Activated CD4-positive, alpha-beta T cell treated with anti-CD3 and anti-CD28 coated beads, Interleukin-2, amount 10 ng/mL, durations not matched to agents 7 days and 5 days (primary cell): ENCODE measurements at places on chromosomes 2 and 18.

DNA sequence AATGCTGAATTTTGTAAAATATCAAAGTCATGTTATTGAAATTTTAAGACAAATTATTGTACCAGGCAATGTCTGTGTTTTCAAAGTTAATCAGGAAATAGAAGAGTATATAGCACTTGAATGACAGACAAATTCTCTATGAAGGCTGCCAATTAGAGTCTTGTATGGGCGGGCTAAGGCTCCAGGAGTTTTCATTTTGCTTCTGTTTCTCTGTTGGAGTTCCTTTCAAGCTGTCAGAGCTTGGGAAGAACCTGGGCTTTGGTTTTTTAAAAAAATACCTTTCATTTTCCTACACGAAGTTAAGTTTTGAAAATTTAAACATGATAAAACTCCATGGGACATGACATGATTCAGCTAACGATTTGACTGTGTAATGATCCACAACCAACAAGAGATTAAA, 339.0 kb upstream of the KCNH7 start:
- DNase-seq = no peak

GRCh38 chr18:3615374-3615985, 165.5 kb downstream of the TGIF1 start:
- no peak for DNase-seq

DNA sequence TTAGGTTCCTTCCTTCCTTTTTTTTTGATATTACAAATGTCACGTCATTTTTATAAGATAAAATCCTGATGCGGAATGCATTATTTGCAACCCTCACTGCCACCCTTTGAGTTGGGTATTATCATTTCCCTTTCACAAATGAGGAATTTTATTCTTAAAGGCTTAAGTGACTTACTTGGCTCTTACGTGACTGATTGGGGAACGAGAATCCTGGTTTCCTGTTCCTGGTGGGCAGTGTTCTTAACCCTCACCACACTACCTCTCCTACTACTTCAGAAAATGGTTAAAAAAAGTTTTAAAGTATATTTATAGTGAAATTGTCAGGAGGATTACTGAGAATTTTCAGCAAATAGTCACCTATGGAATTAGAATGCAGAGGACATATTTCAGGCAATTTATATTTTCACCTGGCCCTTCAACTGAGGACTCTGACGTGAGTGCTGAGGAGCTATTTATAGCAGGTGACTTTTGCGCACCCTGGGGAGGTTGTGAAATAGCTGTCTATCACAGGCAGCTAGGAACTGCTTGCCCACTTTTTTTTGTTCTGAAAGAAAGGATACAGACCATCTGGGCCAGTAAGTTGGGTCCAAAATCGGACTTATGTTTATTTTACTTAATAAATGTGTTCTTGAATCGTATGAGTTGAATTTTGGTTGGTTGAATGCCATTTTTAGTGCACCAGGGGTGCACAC, 18.7 kb upstream of the RASGRP3 start:
- DNase-seq = no peak

DNA sequence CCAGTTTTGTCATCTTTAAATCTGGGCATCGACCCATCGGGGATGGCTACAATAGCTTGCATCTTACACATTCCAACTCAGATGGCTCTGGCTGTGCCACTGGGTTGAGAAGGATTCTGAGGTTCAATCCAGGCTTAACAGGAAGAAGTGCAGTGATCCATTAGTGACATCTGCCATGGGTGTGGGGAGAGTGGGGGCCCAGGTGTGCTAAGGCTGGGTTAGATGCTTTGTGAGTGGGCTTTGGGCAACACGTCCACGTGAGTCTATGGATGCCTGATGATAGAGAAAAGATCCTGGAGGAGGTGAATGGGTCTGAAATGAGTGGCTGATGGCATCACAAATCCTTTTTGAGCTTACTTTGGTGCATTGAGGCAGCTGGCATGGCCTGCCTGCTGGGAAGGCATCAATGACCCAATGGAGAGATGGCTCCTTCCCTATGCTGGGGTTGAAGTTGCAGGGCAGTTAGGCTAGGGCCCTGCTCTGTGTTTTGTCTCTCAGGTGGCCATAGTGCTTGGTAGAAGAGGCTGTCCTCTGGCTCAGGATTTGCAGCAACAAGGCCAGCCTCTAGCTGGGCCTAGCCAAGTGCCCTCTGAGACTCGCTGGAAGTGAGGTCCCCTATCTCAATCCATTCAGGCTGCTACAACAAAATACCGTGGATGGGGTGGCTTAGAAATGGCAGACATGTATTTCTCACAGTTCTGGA, 56.7 kb downstream of the HS1BP3 start:
- no peak for DNase-seq

DNA sequence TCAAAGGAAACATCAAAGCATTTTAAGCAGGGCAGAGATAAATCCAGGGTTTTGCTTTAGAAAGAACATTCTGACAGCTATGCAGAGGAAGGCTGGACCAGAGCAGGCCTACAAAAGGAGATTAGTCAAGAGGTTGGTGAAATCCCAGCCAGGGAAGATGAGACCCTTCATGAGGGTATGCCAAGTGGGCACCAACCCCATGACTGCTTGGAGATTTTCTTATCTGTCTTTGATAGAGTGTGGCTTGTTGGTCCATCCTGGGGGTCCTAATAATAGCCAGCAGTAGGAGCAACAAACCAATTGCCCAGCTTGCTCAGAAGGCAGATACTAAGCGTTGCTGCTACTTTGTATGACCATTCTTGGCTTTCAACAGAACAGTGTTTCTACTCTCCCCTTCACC, 895.4 kb downstream of the EPHA4 start:
- no peak for DNase-seq

- DNase-seq = no peak
These were observed 117.8 kb upstream of the SPRED2 start for GRCh38 chr2:65550246-65550645.

GRCh38 chr2:16223841-16224177, 283.5 kb downstream of the MYCN start:
- no peak for DNase-seq

DNA sequence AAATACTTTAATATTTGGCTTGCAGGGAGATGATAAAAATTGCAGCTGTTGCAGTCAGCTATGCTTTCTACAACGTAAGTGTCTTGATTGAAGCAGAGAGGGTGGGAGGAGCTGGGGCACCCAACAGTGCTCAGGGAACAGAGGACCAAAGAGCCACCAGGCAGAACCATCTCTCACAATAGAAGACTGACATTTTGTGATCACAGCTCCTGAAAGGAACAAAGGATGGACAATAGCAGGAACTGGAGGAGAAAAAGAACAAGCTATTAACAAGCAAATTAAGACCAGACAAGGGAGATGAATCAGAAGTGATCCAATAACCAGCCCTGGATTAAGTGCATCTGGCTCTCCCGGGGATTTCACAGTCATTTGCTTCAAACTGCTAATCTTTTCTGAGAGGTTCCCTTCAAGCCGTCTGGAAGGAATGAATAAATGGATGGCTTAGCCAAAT, 65.7 kb upstream of the SMAD2 start:
- DNase-seq = no peak

DNA sequence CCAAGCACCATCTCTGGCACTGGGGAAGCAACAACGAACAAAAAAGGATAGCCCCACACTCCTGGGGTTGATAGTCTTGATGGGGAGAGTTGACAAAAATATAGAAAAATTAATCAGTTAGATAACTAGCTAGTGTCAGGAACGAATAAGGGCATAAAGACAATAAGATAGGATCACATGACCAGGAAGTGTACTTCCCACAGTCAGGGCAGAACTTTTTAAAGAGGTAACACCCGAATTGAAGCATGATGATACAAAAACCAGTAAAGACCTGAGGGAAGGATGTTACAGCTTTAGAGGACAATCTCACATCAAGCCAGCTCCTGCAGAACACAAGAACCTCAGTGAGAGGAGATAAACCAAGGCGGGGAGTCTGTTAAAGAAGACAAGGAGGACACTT, 295.4 kb upstream of the CRIM1 start:
- DNase-seq = no peak

DNA sequence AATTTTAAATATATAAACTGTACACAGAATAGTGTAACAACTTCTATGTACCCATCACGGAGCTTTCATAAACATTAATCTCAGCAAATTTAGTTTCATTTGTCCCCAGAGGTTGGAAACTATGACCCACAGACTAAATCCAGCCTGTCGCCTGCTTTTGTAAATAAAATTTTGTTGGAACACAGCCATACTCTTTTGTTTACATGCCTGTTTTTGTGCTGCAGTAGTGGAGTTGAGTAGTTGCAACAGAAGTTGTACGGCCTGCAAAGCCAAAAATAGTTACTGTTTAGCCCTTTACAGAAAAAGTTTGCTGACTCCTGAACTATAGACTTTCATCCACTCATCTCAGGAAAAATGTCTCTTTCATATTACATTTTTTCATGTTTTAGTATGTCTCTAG, 39.8 kb downstream of the RBM45 start:
- DNase-seq = no peak

DNA sequence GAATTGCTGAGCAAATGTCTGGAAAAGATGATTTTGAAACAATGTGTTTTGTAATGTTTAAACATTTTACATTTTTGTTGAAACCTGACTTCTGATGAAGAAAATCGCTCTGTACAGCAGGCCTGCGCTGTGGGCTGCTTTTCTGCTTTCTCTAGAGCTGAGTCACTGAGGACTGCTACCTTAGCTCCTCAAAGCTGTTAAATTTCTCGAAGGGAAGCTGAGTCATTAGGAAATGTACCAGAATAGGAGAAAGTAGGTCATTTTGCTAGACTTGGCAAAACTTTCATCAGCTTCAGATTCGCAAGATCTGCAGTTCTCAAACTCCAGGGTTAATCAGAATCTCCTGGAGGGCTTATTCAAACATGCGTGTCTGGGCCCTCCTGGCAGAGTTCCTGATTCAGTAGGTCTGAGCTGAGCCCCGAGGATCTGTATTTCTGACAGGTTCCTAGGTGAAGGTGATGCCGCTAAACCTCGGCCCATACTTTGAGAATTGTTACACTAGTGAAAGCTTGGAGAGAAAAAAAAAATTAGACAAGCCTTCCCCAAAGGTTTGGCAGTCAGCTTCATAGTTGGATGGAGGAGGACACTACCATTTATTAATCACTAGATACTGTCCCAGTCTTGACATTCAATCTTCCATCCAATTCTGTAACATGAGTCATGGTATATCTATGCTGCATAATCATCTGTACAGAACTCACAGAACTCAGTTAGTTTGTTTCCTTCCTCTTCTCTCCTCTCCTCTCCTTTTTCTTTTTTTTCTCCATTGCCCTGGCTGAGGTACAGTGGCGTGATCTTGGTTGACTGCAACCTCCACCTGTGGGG, 297.6 kb downstream of the PARD3B start:
- no peak for DNase-seq

GRCh38 chr2:128405981-128406613, 87.4 kb upstream of the HS6ST1 start:
- DNase-seq = no peak

DNA sequence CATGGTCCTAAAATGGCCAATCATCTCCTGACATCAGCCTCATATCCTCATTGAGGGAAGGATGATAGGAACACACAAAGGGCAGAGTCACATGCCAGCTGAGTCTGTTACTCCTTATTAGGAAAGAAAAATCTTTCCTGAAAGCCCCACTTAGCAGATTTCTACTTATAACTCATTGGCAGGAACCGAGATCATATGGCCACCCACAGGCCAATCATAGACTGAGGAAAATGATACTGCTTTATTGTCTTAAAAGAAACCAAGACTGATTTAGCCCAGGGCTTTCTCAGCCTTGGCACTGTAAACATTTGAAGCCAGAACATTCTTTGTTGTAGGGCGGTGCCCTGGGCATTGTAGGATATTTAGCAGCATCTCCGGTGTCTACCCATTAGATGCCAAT, 18.7 kb downstream of the GKN2 start:
- no peak for DNase-seq

- DNase-seq = no peak
These were observed 89.1 kb downstream of the AKAIN1 start for GRCh38 chr18:5107988-5108387.

- peak; percentile 59 for DNase-seq
These were observed 1.0 kb downstream of the UBR3 start for GRCh38 chr2:169828141-169828811.

DNA sequence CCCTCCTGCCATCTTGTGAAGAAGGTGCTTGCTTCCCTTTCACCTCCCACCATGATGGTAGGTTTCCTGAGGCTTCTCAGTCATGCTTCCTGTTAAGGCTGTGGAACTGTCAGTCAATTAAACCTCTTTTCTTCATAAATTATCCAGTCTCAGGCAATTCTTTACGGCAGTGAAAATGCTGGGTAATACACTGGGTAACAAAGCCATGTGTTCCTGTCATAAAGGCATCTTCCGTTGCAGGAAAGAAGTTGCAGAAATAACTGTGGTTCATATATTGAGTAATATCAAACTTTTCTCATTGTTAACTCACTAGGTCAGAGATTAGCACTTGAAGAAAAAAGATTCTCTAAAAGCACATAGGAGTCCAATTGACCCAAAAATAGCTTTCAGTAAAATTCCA, 163.9 kb upstream of the HNMT start:
- no peak for DNase-seq

DNA sequence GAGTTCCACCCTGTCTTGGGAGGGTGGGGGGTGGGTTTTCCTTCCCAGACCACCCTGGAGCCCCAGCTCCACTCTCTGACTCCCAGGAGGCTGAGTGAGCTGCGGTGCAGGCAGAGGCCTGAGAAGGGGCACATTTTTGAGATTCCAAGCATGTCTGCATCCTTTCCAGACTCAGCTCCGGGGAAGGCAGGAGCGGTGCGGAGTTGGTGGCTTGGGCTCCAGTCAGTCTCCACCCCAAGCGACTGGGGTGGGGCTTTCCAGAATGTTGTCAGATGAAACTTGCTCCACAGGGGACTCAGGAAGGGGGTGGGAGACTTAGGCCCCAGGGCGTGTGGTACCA, 44.2 kb upstream of the HS6ST1 start:
- DNase-seq = no peak

DNA sequence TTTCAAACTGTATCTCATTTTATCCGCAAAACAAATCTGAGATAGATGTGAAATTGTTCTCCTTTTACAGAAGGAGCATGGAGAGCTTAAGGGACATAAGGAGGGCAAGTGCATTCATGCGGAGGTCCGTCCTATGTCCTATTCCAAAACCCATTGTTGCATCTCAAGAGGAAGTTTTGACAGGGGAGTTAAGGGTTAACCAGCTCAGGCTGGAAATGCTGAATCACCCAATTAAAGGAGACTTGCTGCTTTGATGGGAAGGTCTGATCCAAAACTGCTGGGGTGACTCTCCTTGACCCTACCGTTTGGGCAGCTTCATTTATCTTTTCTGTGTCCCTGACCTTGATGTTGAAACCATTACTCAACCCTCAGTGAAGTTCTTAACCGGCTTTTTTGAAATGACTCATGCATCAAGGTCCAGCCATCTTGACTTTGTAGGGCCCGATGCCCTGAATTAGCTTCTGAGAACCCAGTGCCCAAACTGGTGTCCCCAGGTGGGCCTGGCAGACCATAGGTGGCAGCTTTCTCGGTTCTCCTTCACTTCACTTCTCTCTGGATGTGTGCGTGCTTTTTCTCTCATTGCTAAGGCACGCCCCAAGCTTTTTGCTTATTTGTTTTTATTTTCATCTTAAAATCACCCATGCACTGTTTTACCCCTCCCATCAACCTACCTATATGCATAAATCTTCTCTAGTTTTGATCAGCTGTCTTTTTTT, 15.9 kb upstream of the TXNDC2 start:
- DNase-seq = no peak
